ENCODE measurements at places on chromosomes 5 and 9.

GRCh38 chr9:127405344-127406125 lies 8.6 kb downstream of the SLC2A8 start:
- DNase-seq = no peak

DNA sequence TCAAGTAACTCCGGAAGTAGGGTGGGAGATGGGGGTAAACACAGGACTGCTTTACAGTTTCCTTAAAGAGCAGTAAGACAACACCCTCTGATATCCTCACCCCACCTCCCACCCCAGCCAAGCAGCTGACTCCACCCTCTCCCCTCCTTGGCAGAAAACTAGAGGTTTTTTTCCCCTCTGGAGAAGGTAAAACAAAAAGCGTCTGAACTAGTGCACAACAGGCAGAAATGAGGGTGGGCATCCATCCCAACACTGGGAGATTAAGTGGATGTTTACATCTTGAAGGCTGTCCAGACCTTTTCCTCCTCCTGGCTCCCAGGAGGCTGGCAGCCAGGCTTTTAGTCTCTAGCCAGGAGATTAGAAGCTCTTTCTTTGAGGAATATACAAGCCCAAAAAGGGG lies 13.9 kb upstream of the CTNNAL1 start:
- DNase-seq = peak; percentile 54

- no peak for DNase-seq
These were observed 4.9 kb upstream of the OLFM1 start for GRCh38 chr9:135082536-135082935.

DNA sequence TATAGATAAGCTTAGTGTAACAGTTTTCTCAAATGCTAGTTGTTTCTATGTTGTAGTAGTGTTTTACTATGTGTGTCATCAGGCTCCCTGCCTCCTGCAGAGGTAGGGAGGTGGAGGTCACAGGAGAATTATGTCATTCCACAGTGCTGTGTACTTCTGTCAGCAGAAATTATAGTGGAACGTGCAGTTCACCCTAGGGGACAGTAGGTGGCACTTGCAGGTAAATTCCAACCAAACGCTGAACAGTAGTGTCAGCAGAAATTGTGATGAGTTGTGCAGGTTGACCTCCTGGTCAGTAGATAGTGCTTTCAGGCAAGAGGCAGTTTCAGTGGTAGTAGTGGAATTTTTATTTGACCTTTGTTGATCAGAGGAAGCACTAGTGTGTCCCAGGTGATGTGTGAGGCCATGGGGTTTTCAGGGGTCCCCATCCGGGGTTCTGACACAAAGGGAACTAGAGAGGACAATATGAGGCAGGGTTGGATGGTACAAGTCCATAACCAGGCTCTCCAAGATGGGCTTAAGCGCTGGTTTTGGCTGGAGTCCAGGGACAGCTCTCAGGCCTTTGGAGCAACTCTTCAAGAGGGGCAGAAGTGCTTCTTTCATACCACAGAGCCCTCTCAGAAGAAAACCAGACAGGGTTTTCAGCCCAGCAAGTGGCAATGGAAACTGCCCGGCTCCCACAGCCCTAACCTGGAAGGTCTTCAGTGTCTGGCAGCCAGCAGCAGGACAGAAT lies 402.9 kb downstream of the CYLC2 start:
- peak; percentile 28 for DNase-seq

DNA sequence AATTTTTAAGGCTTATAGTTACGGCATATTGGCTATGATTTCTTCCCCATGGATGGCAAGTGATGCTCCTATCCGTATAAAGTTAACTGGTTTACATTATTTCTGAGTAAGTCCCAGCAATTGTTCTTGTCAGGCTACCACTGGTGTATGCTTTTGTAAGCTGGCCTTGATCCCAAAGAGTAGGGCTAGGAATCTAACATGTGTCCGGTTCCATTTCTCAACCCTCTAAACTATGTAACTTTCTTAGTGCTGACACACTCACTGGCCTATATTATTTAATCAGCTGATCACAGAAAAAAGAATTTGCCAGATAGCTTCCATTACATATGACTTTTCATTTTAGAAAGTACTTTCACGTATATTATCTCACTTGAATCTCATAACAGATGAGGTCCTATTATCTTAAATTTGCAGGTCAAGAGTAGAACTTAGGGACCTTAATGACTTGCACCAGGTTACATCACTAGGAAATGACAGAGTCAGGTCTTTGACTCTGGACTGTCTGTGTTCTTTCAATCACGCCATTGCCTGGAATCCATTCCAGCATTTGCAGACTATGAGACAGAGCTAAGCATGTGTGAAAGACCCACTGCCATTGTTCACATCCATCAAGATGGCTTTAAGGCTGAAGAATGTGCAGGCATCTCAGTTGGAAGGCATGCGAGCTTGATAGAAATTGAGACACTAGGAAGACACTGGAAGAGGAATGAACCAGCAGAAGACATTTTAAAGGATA lies 362.9 kb downstream of the ARRDC3 start:
- no peak for DNase-seq

DNA sequence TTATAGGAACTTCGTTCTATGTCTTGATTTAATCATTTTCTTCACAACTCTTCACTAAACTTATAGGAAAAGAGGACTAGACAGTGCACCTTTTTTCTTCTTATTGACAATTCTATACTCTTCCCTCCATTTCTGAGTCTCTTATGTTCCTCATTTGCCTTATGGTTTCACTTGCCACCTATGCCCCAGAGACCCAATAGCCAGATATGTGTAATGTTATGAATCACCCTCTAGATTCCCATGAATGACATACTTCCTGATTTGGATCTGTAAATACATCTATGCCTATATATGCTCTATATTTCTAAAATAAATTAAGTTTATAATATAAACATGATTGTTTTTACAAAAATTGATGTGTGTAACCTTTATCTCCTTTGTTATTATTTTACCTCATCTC lies 514.1 kb upstream of the MEF2C start:
- no peak for DNase-seq

DNA sequence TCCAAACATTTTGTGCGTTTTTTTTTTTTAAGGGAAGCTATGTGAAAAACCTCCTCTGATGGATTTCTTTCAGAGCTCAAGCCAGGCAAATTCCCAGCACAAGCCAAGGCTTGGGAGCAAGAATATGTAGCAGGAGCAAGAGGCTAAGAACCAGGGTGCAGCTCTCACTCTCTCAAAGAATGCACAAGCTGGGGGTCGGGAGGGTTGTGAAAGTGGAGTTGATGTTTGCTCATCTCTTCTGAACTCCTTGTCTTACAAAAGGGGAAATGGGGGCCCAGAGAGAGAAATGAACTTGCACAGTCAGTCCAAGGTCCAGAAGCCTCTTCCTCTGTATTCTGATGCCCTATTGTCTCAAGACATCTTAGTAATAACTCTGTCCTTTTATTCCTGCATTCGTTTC lies 7.7 kb upstream of the TRAF1 start:
- DNase-seq = no peak

GRCh38 chr5:11863911-11864310 lies 40.3 kb downstream of the CTNND2 start:
- no peak for DNase-seq

DNA sequence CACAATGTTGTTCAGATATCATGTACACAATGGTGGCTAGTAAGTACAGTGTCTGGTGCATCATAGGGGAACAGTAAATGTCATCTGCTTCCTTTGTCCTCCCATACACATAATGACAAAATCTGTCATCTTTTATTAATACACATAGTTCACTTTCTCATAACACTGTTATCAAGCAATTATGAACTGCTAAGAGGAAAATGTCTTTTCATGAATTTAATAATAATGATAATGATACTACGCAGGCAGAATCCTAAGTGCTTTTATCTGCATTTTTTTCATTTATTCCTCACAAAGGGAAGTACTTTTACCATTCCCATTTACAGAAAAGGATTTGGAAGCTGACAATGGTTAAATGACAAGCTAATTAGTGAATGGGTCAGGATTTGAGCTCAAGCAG lies 35.7 kb downstream of the DPYSL3 start:
- no peak for DNase-seq

- peak; percentile 44 for DNase-seq
These were observed 4.9 kb upstream of the NXNL2 start for GRCh38 chr9:88530051-88530450.

- DNase-seq = no peak
These were observed 77.0 kb upstream of the ADAMTS19 start for GRCh38 chr5:129382921-129383672.

- no peak for DNase-seq
These were observed 75.2 kb downstream of the GOLPH3 start for GRCh38 chr5:32098890-32099310.

- DNase-seq = no peak
These were observed 74.9 kb upstream of the VCAN start for GRCh38 chr5:83396662-83397061.

- no peak for DNase-seq
These were observed 208.3 kb upstream of the ITGA1 start for GRCh38 chr5:52579391-52579790.

DNA sequence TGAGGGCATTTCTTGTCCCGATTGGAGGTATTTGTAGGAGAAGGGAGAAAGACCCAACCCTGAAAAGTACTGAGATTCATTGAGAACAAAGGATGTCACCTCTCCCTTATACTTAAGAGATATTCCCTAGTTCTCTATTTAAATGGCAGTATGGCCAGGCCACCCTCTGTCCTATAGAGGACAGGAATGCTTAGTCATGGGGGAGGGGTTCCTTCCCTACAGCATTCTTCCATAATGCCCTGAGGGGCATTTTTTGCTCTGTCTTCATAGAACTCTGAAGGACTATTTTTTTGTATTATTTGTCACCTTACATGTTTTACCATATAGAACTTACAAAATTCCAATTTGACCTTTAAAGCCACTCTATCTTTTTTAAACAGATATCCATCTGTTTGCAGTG lies 176.3 kb downstream of the TMEM161B start:
- DNase-seq = no peak

- no peak for DNase-seq
These were observed 52.6 kb downstream of the LMX1B start for GRCh38 chr9:126666155-126666803.

GRCh38 chr9:132732326-132733259 lies 62.3 kb downstream of the GTF3C4 start:
- no peak for DNase-seq

- no peak for DNase-seq
These were observed 110.1 kb downstream of the MVB12B start for GRCh38 chr9:126436545-126437267.

DNA sequence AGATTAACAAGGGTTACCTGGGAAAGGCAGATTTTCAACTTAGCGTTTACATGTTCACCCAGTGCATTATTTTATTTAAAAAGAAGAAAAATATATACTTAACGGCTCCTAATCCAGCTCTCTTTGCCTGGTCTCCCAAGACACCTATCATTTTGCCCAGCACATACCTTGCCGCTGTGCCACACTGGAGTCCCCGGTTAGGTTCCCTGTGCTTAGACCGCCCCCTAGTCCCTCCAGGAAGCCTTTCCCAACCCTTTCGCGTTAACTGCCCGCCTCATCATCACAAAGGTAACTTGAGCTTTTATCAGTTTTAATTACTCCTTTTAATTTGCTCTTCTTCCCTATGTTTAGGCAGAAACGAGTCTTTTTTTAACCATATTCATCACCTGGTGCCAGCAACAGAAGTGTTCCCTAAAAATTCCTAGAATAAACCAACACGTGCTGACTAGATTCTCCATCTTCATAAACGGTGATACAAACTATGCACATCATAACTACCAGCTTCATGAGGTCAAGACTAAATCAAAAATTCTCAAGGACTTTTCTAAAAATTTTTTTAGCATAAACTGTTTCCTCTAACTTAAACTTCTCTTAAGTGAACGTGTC lies 19.7 kb downstream of the DNAJA1 start:
- DNase-seq = no peak

GRCh38 chr5:56402266-56403220 lies 169.4 kb upstream of the ANKRD55 start:
- no peak for DNase-seq

- DNase-seq = no peak
These were observed 18.8 kb upstream of the KCNIP1 start for GRCh38 chr5:170484847-170485615.

DNA sequence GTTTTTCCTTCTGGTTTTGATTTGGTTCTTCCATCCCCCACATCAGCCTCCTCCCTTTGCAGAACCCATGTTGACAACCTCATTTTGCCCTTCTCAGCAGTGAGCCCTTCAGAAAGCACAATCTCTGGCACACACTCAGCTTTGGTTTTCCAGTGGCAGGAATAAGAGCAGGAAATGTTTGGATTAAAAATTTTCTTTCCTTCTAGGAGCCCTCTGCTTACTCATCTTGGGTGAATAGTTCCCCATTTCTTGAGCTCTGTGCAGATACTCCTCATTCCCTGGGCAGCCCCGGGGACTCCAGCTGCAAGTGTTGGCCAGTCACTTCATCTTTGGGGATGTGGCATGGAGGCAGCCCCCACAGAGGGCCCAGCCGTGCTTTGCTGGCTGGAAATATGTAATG lies 170.5 kb downstream of the NR3C1 start:
- no peak for DNase-seq

- DNase-seq = no peak
These were observed 13.7 kb upstream of the MTAP start for GRCh38 chr9:21788752-21789151.

All from astrocyte of the cerebellum (primary cell).